Right cardiac atrium (tissue), 5 donors: ENCODE measurements at places on chromosomes 3 and 15. TPM values are rescaled to one million over a fixed set of nuclear protein-coding genes. Genes with fewer than 3 reads are reported as not detected.

DNA sequence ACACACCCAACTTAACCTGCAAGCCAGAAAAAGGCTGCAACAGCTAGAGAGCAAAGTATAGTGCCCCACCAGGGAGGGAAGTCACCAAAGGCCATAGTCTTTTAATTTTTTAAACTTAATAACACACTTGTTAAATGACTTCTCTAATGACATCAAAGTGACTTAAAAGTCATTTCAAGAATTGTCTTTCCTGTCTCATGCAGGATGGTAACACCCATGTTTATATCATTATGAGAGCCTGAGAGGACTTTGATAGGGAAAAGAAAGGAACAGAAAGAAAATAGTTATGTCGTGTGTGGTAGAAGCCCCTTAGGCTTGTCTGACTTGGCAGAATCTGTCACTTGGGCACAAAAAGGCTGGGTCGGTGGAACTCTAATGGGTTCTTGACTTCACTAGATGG lies 57.9 kb upstream of the C2CD4B start:
- no peak for DNase-seq

DNA sequence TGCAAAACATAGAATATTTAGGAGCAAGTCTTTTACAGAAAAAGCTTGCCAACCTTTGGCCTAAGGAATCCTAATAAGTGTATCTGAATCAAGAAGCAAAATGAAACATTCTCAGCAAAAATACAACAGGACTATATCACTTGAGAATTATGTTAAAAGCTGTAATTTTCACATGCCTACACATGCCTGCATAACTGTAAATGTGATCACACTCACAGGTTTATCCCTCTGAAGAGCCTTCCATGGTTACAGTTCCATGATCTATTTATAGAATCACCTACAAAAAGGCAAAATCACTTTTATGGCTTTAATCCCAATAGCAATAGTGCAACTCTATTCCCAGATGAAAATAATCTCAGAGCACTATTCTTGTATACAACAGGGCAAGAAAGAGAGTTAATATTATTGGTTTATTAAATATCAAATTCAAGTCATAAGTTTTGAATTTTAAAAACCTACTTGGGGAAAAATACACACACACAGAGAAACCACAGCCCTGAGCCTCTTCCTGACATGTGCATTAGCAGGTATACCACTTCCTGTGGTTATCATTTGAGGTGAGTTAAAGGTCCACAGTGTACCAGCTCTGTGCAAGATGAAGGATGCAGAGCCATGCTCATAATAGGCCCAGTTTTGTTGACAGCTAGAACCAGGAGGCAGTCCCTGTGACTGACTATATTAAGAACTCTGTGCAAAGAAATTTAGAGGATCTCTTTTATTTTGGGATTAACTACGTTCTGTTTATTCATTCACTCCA lies 252.5 kb upstream of the TGFBR2 start:
- no peak for DNase-seq

GRCh38 chr3:131717493-131717892 lies 214.7 kb upstream of the MRPL3 start:
- no peak for DNase-seq

- no peak for DNase-seq
Observed at GRCh38 chr3:15221574-15222217, 15.7 kb downstream of the CAPN7 start.

- no peak for DNase-seq
Observed at GRCh38 chr3:143084856-143085731, 34.5 kb upstream of the CHST2 start.

- DNase-seq, result no peak
Observed at GRCh38 chr15:26887926-26888666, 21.2 kb downstream of the GABRA5 start.

SCAANT1 gene
- polyA plus RNA-seq, result not detected

GRCh38 chr3:169052465-169053302 lies 610.8 kb downstream of the MECOM start:
- DNase-seq, result no peak

- no peak for DNase-seq
Observed at GRCh38 chr3:114421204-114421603, 127.4 kb downstream of the TIGIT start.

- DNase-seq, result no peak
Observed at GRCh38 chr3:178915365-178915764, 156.2 kb downstream of the ZMAT3 start.

DNA sequence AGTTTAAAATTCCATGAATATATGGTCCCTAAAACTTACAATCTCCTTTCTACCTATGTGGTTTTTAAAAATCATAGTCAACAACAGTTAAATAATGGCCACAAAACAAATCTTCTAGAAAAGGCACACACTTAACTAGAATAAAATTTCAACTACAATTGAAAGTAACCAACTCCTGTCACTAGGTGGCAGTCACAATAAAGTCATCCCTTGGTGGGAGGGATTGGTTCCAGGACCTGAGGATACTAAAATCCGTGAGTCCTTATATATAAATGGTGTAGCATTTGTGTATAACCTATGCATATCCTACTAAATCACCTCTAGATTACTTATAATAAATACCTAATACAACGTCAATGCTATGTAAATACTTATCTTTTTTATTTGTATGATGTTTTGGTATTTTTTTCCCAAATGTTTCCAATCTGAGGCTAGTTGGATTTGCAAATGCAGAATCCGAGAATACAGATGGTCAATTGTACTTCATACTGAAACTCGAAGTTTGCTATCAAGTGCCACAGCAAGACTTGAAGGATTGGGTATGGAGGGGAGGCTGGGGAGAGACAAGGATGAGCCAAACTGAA lies 172.6 kb downstream of the FMN1 start:
- DNase-seq, result no peak

- DNase-seq, result no peak
Observed at GRCh38 chr15:88428805-88429605, 38.2 kb downstream of the MRPL46 start.

- DNase-seq, result no peak
Observed at GRCh38 chr3:122168044-122168443, 15.4 kb upstream of the CASR start.
